MG63 (cell line): ENCODE measurements at places on chromosomes 2 and 18.

DNA sequence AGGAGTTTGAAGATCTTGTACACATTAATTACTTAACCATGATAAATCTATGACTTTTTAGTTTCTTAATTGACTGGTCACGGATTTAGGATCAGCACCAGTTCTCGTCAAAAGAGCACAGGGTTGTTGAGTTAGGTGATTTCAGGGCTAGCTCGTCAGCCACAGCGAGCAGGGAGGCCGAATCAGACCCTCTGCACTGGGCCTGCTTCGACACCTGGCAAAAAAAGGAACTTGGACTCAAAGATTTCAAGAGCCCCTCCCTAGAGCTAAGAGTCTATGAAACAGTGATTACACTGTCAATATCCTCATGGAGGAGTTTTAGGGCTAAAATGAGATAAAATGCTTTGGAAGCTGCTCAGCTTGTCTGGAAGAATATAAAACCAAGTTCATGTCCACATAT is 4.6 kb upstream of the SERTAD2 start:
- no peak for DNase-seq

GRCh38 chr2:75592888-75593287 is 32.1 kb upstream of the EVA1A start:
- DNase-seq, result no peak

DNA sequence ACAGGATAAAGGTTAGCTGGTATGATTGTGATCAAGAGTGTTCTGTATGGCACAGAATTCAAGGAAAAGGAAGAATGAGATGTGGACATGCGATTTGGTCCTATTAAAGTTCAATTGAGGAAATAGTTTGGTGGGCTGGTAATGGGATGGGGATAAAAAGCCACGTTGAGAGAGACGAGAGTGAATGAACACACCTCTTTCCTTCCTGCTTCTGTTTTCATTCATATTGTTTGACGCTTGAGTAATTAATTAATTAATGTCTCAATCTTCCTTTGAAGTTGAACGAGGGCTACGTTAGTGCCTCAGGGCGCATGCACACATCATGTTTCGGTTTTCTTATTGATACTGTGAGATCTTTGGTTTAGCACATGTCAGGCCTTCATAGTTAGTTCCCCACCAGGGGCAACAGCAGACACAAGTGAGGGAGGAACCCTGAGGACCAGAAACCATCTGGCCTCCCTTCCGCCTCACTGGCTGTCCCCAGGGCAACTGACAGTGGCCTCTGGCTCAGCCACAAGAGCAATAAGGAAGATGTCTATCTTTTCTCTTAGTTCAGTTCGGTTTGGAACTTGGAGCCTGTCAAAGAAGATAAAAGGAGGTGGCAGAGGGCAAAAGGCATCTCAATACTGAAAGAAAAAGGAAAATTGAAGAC is 116.0 kb downstream of the LIPG start:
- DNase-seq, result no peak

DNA sequence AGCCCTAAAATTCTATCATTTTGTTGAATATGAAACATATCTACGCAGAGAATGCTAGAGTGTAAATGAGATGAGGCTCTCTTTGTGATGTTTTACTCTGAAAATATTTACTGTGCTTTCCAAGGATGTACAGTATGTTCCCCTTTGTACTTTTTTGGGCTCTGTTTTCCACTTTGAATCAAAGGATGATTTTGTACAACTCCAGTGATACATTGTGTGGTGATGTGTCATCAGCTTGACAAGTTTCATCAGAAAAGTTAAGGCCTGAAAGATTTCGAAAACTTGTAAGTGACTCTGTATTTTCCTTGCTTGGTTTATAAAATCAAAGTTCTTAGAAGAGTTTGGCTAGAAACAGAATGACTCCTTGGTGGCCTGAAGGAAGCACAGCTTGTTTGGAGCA is 206.3 kb downstream of the LTBP1 start:
- no peak for DNase-seq

DNA sequence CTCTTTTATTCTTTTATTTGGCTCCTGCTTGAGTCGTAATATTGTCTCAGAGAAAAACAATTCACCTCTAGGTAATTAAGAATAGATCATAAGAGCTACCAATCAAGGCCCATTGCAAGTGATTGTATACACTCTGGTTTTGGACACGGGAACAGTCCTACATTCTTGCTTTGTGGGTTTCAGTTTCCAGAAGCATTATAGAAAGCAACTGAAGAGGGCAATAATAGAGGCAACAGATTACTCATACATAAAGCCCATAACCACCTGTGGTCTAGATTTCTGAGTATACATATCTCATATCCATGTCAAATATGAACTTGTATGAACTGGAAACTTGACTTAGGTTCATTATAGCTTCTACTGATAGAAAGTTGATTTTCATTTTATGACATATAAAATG is 65.4 kb downstream of the DIS3L2 start:
- DNase-seq, result no peak

GRCh38 chr2:150431561-150432311 is 55.7 kb downstream of the RND3 start:
- no peak for DNase-seq

DNA sequence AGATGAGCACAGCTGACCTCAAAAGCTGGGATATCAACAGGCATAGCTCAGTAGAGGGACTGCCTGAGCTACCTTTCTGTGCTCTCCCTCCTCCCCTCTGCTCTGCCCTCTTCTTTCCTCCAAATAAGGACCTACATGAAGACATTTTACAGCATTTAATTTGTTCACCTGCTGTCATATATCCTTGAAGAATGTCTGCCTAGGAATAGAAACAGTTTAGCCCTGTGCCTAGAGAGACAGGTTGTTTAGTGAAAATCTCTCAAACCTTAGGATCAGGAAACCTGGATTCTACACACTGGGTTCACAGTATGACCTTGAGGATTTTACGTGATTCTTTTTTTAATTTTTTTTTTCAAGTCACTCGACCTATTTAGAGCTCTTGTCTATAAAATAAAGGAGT is 213.0 kb upstream of the SETBP1 start:
- no peak for DNase-seq

GRCh38 chr2:37838541-37839167 is 86.4 kb upstream of the RMDN2 start:
- DNase-seq, result no peak
